ENCODE measurements at places on chromosomes 2 and 18.

DNA sequence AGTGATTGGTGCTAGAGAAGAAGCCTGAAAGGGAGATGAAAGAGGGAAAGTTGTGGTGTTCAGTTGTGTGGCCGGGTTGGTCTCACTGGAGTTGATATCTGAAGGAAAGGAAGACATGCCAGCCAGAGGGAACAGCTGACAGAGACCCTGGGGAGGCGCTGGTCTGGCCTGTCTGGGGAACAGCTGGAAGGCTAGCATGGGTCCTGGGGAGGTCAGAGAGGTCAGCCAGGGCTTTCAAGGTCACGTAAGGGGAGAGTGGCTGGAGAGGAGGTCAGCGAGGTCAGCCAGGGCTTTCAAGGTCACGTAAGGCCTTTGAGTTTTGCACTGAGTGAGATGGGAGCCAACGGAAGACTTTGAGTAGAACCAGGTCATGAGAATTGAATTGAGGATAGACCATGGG is 11.0 kb downstream of the DYSF start:
- no peak for DNase-seq

DNA sequence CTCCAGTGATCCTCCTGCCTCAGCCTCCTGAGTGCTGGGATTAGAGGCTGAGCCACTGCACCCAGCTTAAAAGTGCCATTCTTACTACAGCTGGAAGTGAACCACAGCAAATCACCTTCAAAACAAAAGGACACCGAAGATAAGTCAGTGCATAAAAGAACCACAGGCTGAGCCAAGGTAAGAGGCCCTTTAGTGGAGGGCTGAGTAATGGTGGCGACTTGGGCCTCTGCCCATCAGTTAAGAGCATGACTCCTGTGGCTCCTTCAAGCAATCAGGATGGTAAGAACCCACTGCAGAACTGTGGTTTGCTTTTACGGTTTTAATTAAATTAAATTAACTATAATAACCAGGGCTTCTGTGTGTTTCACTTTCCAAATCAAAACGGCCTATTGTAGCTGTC is 75.1 kb downstream of the CTAGE1 start:
- DNase-seq = no peak

GRCh38 chr2:98464772-98465310 is 20.2 kb downstream of the INPP4A start:
- no peak for DNase-seq

- DNase-seq = no peak
These were observed 18.1 kb upstream of the LYPD6B start for GRCh38 chr2:149020432-149020851.

- DNase-seq = no peak
These were observed 9.4 kb downstream of the CTIF start for GRCh38 chr18:48548011-48548771.

DNA sequence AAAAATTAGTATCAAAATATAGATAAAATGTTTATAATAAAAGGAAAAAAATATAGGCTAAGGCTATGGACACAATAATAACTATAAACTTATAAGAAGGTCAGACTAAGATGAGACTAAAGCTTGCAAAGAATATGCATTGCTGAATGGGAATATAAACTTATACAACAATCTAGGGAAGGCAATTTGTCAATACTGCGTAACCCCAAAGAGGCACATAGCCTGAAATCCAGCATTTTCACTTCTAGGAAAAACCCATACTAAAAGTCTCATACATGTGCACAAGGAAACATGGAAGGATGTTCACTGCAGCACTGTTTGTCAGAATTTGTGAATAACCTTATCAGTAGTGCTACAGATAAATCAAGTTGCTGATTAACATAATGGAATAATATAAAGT is 45.5 kb downstream of the FANCL start:
- no peak for DNase-seq

DNA sequence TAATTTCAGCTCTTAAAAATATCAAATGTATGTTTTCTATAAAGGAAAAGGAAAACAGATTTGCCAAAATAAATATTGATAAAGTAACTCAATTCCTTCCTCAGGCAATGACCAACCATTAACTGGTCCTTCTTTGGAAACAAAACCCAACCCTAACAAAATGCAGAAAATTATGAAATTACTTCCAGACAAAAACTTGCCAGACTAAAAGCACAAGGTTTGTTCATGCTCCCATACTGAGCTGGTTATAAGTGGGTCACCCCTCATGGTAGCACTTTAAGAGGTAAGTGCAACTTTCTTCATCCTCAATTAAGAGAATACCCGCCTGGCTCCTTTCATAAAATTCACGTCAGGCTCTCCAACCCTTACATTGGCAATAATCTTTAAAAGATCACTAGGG is 31.1 kb upstream of the TTC32 start:
- DNase-seq = no peak

DNA sequence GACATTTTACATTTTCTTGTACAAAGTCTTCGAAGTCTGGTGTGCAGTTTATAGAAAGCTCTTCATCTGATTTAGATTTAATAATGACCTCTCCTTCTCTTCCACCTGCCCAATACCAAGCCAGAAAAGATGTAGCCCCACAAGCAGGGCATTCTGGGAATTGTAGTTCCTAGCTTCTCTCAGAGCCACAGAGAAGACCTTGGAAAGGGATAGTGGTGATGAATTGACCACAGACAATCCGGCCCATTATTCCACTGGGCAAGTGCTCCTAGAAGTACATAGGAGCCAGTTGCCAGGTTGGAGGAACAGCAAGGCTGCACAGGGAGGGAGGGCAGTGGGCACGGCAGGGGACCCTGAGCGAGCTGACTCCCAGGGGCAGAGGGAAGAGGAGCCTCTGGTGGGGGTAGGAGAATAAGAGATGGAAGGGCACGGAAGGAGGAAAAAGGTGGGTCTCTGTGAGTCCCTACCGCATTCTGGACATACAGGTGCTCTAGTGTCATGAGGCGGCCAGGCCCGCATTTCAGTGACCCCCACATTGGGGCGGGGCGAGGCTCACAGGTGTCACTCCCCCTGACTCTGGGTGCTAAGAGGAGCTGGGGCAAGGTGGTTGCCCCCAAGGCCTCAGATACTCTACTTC is 152.5 kb upstream of the HAAO start:
- no peak for DNase-seq

DNA sequence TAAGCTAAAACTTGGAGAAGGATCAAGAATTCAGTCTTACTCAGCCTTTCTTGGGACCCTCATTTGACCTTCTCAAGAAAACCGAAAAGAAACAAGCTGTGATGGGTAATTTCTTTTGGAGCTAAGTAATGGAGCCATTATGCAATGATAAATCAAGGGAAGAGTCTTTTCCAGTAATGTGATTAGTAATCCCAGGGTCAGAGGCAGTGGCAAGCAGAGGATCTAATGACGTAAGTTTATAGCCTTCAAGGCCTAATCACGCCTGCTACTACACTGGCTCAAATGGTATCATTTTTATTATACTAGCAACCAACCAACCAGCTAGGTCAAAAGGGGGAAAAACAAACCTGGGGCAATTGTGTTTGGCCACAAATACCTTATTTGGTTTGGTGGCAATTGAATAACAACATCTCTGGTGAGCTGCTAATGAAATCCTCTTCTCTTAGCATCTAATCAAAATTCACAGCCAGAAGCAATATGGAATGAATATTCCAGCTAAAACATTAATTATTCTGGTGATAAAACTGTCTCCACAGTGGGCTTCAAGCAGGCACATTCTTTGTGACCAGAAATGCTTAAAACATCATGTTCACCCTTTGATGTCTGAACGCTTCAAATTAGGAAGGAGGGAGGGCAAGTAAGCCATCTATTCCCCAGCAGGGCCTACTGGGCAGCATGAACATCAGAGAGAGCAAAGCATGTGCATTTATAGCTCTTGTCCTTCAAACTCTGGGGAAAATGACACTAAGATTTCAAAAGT is 114.9 kb upstream of the SULT1C3 start:
- no peak for DNase-seq

DNA sequence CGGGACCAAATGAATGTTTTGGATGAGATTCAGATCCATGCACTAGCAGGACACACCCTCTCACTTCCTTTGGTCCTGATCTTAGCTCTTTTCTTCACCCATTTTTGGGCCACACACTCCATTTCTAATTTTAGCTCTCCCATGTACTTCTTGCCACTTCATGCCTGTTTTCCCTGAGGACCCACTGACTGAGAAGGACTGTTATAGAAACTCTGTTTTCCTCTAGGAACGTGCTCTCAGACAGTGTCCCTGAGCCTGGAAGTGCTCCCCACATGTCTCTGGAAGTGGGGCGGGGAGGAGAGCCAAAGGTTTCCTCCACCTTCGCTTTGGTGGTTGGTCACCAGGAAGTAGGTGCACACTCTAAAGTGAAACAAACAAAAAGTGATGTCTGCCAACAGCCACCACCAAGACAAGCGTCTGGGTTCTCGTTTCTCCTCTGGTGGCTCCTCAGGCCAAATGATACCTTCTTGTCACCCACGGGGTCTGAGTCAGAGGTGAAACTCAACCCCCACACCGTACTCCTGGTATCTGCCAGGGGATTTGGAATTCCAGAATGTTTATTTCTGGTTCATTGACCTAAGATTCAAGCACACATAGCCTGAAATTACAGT is 74.7 kb downstream of the MERTK start:
- no peak for DNase-seq

- DNase-seq = no peak
These were observed 36.8 kb downstream of the NPAS2 start for GRCh38 chr2:100856732-100857131.

All from activated naive CD4-positive, alpha-beta T cell (primary cell).